ENCODE measurements at places on chromosomes 3 and 15.

DNA sequence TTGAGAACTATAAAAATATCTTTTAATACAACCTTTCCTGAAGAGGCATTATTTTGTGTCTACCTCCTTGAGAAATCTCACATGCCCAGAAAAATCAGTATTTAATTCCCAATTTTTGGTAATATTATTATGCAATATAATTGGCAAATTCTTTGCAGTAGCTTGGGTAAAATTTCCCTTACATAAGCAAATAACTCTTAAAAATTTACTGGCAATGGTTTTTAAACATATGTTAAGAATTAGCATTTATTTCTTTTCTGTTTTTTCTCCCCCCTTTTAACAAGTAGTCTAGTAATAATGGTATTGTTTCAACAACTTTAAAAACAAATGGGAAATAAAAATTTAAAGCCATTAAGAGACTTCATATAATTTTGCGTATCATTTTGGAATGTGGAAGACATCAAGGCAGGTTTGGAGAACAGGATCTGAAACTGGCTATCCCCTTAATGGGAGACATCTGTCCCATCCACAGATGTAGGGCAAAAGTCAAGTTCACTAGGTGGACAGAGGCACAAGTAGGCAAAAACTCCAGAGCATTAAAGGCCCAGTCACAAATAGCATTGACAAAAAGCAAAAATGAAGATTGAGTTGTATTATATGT, 89.6 kb upstream of the AADACL2 start:
- no peak for DNase-seq

GRCh38 chr3:28835751-28836150, 445.1 kb upstream of the RBMS3 start:
- DNase-seq: no peak

DNA sequence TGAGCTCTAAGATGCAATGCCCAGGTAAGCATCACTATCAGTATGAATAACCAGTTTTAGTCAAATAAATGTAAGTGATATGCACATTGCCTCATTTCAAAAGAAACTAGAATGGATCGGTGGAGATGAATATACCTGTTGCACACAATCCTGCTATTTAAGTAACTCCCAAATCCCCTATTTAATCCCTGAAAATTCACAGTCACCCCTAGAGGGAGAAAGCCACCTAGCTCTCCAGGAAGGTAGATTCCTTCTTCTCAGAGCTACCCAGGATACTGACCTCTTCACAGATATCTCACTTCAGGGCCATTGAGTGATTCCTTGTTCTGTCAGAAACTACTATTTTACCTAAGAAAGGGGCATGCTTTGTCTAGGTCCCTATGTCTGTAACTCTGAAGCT, 11.7 kb downstream of the LSAMP start:
- no peak for DNase-seq

DNA sequence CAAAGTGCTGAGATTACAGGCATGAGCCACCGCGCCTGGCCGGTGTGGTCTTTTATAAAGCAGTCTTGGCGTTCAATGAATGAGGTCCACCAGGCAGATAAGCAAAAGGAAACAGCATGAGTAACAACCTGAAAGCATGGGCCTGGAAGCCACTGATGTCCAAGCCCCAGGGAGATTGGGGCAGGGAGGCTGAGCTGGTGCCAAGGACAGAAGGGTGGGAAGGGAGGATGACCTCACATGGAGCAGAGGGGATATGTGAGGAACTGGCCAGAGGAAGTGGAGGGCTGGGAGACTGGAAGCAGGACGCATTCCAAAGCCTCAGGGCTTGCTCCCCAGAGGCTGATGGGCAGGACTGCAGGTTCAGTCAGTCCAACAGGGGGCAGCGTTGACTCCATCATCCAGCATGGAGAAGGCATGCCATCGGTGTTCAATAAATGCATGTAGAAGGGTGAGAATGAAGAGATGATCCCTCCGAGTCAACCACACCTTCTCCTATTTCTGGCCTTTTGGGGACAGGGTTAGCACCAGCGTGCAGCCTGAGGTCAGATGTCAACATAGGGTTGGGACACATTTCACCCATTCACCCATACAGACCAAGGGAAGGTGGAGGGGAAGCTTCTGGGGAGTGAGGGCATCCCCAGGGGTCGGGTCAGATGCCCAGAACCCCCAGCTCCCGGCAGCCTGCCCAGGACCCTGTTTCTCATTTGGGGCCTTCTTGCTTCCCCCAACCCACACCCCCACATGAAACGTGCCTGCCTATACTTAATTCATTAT, 14.8 kb downstream of the MYL3 start:
- no peak for DNase-seq

- DNase-seq: no peak
These were observed 47.3 kb downstream of the AQP9 start for GRCh38 chr15:58185439-58185838.

- no peak for DNase-seq
These were observed 11.9 kb downstream of the ABHD6 start for GRCh38 chr3:58249358-58250092.

DNA sequence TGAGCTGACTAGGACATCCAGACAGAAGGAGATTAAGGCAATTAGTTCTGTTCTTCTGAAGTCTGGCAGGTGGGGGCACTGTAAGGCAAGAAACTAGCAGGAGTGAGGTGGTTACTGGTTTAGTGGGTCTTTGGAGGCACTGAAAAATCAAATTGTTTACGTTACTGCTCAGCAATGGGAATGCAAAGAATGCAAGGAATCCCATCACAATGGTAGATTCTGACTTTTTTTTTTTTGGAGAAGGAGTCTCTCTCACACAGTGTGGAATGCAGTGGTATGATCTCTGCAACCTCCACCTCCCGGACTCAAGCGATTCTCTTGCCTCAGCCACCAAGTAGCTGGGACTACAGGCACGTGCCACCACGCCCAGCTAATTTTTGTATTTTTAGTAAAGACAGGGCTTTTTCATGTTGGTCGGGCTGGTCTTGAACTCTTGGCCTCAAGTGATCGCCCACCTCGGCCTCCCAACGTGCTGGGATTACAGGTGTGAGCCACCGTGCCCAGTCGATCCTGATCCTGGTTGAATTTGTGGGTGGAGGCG, 16.4 kb downstream of the FAM107A start:
- DNase-seq: no peak

DNA sequence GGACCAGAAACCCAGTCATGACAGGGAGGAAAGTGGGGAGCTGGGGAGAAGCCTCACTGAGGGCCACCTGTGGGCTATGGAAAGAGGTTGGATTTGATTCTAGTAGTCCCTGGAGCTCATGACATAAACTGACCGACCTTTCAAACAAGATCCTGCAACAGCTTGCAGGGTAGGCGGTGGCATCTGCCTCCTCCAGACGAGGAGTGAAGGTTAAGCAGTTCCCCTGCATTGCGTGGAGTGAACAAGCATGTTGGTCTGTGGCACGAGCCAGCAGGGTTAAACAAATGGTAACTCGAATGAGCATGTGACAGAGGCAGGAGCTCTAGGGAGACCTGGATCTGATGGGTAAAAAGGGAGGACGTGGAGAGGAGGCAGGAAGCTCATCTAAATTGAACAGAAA, 12.7 kb downstream of the TGM4 start:
- DNase-seq: no peak

DNA sequence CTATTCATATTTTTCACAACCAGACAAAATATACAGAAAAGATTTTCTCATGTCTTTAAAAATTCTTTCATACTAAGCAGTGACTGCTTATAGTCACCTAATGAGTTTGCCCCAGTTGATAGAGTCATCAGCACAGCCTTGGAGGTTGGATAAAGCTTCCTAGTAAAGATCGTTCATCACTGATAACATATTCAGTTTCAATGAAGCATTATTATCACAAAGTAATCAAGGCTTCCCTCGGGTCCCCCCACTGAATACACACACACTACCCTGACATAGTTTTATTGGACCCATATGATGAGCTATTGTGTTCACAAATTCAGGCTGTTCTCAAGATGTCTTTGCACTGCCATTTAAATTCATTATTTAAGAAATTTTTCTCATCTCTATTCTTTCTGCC, 297.8 kb downstream of the KCNH8 start:
- no peak for DNase-seq

DNA sequence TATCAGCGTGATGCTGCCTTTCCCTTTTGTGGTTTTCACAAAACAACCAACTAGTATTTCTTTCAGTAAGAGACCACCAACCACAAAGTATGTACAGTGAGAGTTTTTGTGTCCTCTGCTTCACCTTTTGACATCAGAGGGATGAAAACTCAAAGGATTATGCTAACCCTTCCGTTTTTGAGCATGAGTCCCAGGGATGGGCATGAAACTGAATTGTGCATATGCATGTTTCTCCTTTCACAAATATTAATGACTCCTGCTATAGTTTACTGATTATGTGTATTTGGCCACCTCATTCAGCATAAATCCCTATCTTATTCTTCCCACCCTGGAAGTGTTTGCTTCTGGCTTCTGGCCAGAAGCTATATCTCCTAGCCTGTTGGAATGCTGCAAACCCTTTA, 59.2 kb downstream of the RSRC1 start:
- no peak for DNase-seq

DNA sequence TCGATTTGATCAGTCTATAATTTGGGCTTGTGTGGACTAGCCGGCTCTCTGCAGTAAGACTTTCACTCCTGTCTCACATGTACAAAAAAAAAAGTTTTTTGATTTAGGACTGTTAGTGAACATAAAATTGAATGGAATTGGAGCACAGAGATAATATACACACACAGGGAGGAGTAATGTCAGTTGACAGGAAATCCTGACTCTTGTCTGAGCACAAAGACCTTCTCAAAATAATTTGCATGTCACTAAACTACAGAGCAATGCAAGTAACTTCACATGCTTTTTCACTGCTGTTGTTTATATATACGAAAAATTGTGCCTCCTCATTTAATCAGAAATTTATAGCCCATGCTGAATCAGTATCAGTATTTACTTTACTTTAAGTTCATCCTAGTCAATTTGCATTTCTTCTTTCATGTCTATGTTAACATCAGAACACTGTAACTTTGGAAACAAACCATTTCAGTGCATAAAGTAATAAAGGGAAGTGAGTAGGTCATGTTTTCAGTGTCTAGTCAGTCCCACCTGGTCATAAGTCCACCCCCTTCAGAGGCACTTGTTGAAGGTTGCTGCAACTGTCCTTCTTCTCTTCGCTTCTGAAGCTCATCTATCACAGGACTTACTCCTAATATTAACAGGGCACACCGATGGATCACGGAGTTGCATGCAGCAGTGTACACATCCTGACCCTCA, 115.8 kb downstream of the FBXL22 start:
- DNase-seq: no peak

DNA sequence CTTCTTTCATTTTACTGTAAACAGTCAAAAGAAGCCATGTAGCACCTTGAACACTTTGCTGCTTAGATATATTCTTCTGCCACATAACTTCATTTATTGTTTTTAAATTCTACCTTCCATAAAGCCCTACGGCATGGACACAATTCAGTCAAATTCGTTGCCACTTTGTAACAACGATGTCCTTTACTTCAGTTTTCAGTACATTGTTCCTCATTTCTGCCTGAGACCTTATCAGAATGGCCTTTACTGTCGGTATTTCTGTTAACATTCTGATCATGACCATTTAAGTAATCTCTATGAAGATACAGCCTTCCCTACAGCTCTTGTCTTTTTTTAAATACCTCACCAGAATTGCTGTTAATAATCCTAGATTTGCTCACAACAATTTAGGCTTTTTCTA, 466.9 kb downstream of the NAALADL2 start:
- no peak for DNase-seq

GRCh38 chr3:10198761-10199649, 34.3 kb downstream of the IRAK2 start:
- no peak for DNase-seq

All from activated naive CD8-positive, alpha-beta T cell treated with anti-CD3 and anti-CD28 coated beads, Interleukin-2, amount 50 U/mL, for 16 hours (primary cell).